PC-9 (cell line): ENCODE measurements at places on chromosomes 16 and 17. TPM values are rescaled to one million over a fixed set of nuclear protein-coding genes. Genes with fewer than 3 reads are reported as not detected.

- DNase-seq: no peak
Observed at GRCh38 chr16:65658349-65658748, 536.5 kb upstream of the CDH11 start.

GRCh38 chr17:945672-946071, 33.9 kb downstream of the NXN start:
- no peak for DNase-seq

DNA sequence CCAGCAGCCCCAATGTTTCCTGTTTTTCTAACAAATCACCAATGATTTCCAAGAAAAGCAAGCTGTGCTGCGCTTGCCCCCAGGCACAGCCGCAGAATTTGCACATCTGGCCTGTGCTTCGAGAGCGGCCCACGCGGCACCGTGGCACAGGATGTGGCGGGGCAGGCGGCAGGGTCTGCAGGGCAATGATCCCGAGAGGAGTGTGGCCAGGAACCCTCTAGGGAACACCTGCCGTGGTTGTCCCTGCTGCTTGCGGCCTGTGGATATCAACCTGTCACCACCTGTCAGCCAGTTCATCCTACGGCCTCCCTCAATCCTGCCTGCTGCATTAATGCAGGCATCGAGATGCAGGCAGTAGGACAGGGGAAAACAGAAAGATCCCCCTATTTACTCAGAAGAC, 24.0 kb downstream of the PIK3R5 start:
- no peak for DNase-seq

DHRS7C gene
- not detected in 2 replicates for total RNA-seq

GRCh38 chr17:68782789-68783188, 172.4 kb downstream of the ABCA8 start:
- DNase-seq: no peak

MLLT6 gene
- total RNA-seq: 113 and 127 TPM in 2 replicates
